CD4-positive, alpha-beta T cell treated with Interferon alpha-2 for 1 hour (primary cell): ENCODE measurements at places on chromosomes 2 and 18.
A peak's percentile ranks its signal among the peaks of the same experiment; 100 is the strongest.

GRCh38 chr2:236749346-236749745, 179.7 kb downstream of the ACKR3 start:
- no peak for DNase-seq

DNA sequence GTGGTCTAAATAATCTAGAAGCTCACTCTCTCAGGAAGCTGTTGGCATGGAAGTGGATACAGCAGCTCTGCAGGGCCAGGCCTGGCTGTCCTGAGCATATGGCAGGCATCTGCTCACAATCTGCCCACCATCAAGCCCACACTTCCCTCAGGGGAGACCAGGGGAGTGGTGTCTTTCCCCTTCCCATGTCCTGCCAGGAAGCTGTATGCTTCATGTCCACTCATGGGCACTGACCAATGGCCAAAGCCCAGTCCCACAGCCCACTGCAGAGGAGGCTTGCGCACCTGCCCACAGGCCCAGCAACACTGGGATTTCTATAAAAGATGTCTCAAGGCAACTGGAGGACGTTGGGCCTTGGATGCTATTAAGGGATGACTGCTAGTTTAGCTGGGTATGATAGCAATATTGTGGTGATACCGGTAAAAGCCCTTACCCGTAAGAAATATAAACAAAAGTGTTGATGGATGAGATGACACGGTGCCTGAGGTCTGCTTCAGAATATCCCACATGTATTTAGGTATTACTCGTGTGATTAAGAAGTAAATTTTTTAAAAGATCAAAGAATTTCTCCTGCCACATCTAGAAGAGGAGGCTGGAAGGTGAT, 106.7 kb upstream of the CTDP1 start:
- no peak for DNase-seq

DNA sequence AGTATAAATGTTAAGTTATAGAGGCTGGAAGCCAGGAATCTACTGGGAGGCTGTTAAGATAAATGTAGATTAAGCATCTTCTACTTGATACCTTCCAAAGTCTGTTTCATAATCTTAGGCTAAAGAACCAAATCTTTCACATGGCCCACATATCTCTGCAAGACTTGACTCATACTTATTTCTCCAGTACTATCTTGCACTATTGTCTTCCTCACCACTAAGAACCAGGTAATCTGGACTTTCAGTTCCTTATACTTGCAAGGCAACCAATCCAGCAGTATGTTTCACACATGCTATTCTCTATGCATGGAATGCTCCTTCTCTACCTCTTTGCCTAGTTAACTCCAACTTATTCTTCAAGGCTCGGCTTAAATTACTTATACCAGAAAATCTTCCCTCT, 62.2 kb downstream of the RBMS1 start:
- DNase-seq = no peak

GRCh38 chr18:59057493-59057795, 82.2 kb upstream of the SEC11C start:
- no peak for DNase-seq

- DNase-seq = no peak
Measured at GRCh38 chr2:196941398-196942078, 15.0 kb upstream of the PGAP1 start.

DNA sequence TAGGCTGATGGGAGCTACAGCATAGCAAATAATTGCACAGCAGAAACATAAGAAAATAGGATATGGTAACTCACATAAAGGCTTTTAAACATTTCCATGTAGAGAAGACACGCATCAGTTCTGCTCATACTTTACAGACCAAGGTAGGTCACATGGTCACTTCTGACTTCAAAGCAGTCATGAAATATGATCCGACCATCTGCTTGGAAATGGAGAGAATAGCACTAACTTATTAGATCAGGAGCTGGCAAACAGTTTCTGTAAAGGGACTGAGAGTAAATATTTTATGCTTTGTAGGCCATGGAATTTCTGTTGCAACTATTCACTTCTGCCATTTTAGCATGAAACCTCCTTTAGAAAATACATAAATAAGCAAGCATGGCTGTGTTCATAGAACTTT, 936.6 kb upstream of the FANCL start:
- DNase-seq = no peak

DNA sequence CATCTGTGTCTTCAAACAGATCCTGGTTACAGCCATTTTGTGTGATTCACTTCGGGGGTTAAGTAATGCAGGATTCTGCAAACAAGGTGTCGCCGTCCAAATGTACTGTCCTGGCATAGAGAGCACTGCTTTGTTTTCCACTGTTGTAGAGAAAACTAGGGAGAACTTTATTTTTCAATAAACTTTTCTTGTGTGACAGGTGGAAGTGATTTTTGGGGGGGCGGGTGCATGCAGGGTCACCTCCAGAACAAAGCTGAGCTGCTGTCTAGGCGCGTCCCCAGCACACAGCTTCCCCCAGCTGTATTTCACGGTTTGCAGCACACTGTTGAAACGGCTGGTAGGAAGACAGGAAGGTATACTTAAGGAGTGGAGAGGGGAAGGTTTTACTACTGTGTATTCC, 200.6 kb downstream of the MGAT5 start:
- no peak for DNase-seq

DNA sequence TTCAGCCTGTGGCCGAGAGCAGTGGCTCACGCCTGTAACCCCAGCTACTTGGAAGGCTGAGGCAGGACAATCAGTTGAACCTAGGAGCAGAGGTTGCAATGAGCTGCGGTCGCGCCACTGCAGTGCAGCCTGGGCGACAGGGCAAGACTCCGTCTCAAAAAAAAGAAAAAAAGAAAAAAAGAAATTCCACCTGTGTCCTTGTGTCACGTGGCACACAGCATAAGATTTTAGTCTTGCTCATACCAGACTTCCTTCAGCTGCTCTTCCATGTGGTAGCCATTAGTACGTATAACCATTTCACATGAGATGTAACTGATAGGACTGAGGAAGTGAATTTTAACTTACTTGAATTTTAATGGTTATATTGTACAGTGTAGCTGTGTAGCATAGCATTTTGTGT, 4.0 kb downstream of the NOP58 start:
- DNase-seq = peak; percentile 49

DNA sequence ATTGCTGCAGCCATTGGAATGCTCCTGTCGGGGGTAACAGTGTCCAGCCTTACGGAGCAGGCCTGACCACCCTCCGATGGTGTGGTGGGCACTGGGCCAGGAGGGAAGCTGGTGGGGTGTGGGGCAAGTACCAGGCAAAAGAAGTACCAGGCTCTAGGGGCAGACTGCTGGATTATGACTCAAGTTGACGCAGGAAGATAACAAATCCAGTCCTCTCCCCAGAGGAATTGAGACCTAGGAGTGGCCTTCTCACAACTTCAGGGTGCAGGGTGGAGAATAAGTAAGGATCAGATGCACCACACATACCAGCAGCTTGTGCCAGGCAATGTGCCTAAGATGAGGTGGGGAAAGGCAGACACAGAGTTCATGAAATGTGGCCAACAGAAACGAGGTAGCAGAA, 37.9 kb downstream of the SEMA4F start:
- no peak for DNase-seq

DNA sequence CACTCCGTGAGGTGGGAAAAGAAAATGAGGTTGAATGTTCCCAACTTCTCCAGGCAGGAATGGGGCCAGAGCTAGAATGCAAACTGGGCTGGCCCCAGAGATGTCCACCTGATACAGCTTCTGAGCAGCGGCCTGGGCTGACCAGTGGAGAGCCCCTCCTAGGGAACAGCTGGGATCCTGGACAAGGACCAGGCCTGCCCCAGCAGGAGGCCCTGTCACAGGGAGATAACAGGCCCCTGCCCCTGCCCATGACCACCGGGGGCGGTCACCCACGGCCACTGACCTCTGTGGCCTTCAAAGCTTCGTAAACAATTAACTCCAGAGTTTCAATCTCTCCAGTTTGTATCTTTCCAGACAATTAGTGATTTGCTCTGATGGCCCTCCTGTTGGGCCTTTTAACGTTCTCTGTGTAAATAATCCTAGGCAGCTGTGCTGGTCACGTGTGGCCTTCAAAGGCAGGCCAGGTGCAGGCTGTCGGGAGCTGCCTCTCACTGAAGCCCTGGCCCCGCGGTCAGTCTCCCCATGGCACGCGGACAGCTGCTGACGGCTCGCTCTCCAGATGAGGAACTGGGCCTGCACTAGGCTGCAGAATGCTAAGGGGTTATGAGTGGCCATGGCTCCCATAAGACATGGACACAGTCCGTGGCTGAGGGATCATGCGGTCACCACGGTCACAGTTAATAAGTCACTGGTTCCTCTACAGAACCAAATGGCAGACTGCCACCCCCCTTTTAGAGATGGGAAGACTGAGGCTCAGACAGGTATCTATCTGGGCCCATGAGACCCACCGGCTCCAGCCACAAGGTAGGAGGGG, 9.2 kb downstream of the HS6ST1 start:
- no peak for DNase-seq

GRCh38 chr2:154771664-154772284, 73.3 kb downstream of the KCNJ3 start:
- no peak for DNase-seq

GRCh38 chr2:229129738-229130371, 141.2 kb downstream of the PID1 start:
- no peak for DNase-seq

- no peak for DNase-seq
Measured at GRCh38 chr18:12092398-12093229, 1.0 kb upstream of the ANKRD62 start.

- DNase-seq = no peak
Measured at GRCh38 chr2:130388221-130388907, 32.5 kb downstream of the PTPN18 start.

- DNase-seq = no peak
Measured at GRCh38 chr18:21205695-21206094, 36.3 kb upstream of the GREB1L start.
